CD4-positive, alpha-beta memory T cell (primary cell): ENCODE measurements at places on chromosomes 13 and 19. TPM values are rescaled to one million over a fixed set of nuclear protein-coding genes. Genes with fewer than 3 reads are reported as not detected.

IQCN gene
- 5.5 TPM for total RNA-seq

SYNGR4 gene
- not detected for total RNA-seq

GRCh38 chr13:114279146-114279545 is 2.3 kb upstream of the UPF3A start:
- no peaks in the 10 kb centered on the region for H3K27me3 ChIP-seq
- H3K36me3 ChIP-seq: no peaks in the 10 kb centered on the region
- peak overlapping the region; percentile 75 for H3K27ac ChIP-seq
- DNase-seq: no peak
- H3K4me3 ChIP-seq: no peak overlapping the region

DNA sequence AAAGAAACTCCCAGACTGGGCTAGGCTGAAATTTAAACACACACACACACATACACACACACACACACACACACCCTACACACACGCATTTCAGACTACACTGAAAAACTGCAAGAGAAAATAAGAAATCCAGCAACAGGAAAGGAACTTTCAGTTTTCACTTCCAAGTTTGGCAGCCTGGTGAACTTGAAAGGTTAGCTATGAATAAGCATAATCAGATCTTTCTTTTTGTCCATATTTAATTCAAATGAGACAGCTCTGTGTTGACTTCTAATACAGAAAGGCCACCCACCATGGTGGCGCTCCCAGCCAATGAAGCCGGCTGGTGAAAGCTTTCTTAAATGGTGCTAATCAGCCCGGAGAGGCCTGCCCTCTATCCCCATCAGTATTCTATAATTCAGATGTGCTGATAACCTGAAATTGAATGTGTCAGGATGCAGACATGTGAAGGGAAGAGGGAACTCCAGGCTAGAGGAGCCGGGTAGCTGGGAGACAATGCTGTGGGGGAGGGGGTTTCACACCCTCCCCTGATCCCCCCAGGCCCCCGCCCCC is 108.3 kb upstream of the ZNF536 start:
- H3K27me3 ChIP-seq: no peaks in the 10 kb centered on the region
- no peak overlapping the region for H3K27ac ChIP-seq
- H3K4me1 ChIP-seq: no peaks in the 10 kb centered on the region

GRCh38 chr13:114129649-114130062 is 2.8 kb downstream of the RASA3 start:
- peak overlapping the region; percentile 74 for H3K27ac ChIP-seq
- H3K36me3 ChIP-seq: peaks cover 7% of the 10 kb centered on the region
- H3K4me3 ChIP-seq: peak overlapping the region; percentile 92
- H3K4me1 ChIP-seq: peaks cover 65% of the 10 kb centered on the region
- H3K27me3 ChIP-seq: no peaks in the 10 kb centered on the region
- no peak for DNase-seq
